HTR-8/SVneo (cell line): ENCODE measurements at places on chromosomes 6 and 20.

DNA sequence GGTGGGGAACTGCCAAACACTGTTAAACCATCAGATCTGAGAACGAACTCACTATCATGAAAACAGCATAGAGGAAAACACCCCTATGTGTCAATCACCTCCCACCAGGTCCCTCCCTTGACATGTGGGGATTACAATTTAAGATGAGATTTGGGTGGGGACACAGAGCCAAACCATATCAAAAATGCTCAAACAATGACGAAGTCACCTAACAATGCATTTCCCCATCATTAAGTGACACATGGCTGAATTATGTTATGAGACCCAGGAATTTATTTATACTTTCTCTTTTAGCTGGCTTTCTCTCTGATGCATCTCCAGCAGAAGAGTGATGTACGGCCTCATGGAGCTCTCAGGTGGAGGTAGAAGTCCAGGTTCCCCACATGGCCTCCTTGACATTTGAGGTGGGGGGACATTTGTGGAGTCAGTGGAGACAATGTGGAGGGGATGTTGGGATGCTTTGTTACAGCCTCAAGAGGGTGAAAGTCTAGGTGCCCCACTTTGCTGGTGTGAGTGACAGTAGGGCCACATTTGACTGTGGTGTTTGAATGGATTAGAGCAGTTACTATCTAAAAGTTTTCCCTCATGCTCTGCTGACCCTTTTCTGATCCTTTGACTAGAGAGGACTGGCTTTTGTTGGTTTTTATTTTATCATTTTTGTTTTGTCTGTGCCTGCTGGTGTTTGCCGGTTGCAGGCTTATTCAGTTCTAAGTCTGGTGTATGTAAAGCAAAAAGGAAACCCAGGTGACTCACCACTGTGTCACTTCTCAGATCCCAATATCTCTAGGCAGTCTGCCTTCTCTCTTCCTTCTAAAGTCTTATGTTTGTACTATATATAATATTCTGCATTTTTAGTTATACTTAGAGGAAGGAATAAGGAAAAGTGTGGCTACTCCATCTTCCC, 18.5 kb upstream of the DCBLD1 start:
- peak; percentile 40 for DNase-seq

DNA sequence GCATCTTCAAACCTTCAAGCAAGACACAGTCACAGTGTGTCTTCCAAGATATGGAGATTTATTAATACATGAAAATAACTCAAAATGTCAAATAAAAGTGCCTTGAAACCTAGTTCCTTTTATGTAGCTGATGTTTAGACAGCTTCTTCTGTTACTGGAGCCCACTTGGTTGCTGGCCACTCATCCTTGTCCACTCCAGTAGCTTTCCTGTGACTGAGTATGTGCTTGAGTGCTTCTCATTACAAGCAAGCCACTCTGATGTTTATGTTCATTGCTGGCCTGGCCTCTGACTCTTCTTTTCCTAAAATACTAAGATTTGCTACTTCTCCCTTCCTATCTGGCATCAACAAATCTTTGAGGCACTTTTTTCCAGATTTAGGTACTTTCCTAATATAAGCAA, 545.2 kb upstream of the MAN1A1 start:
- no peak for DNase-seq

GRCh38 chr6:49416195-49416594, 46.9 kb downstream of the MMUT start:
- DNase-seq: no peak

- DNase-seq: no peak
Measured at GRCh38 chr20:16020971-16021370, 552.3 kb downstream of the KIF16B start.

GRCh38 chr20:6702144-6702543, 65.3 kb upstream of the BMP2 start:
- DNase-seq: no peak

- DNase-seq: no peak
Measured at GRCh38 chr6:116217069-116217468, 36.8 kb downstream of the TSPYL4 start.

DNA sequence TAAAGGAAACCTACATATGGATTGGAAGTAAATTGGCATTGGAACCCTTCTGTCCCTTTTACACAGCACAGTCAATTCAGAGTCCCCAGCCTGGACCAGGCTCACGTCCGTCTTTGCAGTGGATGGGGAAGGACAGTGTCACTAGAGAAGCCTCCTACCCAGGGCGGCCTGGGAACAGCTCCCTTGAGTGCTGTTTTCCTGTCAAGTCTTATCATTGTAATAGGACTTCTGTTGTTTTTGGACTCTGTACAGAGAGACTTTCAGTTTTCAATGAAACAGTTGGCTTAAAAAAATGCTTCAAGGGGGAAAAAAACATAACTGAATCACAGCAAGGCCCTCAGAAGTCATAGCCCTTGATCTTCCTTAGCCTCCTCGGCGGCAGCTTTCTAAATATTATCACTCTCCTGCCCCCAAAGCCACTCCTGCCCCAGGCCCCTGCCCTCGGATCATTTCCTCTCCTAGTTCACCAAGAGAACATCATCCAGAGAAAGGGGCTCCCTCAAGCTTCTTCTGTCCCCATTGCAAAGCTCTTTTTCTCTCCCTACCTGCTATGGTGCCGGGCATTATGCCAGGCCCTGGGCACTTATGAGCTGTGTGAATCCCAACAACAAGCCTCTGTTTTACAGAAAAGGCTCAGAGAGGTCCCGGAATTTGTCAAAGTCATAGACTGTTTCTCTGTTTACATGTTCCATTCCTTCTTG, 37.8 kb upstream of the CNKSR3 start:
- no peak for DNase-seq

- no peak for DNase-seq
Measured at GRCh38 chr6:38716825-38717224, 1.7 kb downstream of the DNAH8 start.

DNA sequence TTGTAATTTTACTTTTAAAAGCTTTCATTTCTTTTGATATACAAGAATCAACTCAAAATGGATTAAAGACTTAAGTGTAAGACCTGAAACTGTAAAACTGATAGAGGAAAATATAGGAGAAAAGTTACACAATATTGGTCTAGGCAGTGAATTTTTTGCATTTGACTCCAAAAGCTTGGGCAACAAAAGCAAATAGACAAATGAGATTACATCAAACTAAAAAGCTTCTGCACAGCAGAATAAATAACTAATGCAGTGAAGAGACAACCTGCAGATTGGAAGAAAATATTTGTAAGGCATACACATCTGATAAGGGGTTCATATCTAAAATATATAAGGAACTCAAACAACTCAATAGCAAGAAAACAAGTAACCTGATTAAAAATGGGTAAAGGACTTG, 3.0 kb downstream of the GABRR1 start:
- no peak for DNase-seq

- peak; percentile 97 for DNase-seq
Measured at GRCh38 chr20:50844430-50845100, 49.7 kb downstream of the BCAS4 start.

GRCh38 chr6:89459501-89459900, 26.5 kb downstream of the ANKRD6 start:
- DNase-seq: no peak

GRCh38 chr6:37517411-37517812, 17.7 kb upstream of the CCDC167 start:
- DNase-seq: no peak

DNA sequence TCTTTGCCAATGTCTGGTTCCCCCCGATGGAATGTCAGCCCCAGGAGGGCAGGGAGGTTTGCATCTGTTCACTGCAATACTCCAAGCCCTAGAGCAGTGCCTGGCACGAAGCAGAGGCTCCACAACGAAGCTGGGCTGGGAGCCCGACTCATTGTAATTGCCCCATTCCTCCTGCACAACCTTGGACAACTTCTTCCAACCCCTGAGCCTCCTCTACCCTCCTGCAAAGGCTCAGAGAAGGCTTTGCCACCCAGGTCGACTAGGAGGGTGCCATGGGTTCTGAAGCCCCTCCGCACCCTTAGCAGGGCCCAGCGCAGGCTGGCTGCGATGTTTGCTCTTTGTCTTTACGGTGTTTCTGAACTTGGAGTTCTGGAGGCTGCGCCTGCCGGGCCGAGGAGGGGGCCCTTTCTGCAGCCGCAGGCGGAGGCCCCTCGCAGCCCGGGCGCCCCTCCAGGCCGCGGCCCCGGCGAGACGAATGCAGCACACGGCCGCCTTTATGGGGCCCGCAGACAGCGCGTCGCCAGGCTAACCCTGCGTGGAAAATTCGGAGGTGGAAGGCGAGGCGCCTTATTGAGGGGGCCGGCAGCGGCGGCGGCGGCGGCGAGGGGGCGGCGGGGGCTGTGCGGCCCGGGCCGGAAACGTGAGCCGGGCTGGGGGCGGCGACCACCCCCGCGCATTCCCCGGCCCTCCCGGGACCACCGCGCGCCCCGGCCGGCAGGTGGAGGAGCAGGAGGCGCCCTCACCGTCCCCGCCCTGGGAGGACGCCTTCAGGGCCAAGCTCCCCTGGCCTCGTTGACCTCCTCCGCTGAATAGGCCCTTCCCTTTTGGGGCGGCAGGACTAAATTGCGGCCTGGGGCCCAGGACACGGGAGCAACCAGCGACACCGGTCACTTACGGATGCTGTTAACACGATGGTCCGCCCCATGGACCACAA, 27.0 kb downstream of the SNAI1 start:
- no peak for DNase-seq

- peak; percentile 18 for DNase-seq
Measured at GRCh38 chr6:132464538-132465256, 48.2 kb downstream of the STX7 start.

- no peak for DNase-seq
Measured at GRCh38 chr6:6583836-6584235, 4.7 kb upstream of the LY86 start.

- no peak for DNase-seq
Measured at GRCh38 chr20:57192311-57192710, 74.1 kb downstream of the BMP7 start.

DNA sequence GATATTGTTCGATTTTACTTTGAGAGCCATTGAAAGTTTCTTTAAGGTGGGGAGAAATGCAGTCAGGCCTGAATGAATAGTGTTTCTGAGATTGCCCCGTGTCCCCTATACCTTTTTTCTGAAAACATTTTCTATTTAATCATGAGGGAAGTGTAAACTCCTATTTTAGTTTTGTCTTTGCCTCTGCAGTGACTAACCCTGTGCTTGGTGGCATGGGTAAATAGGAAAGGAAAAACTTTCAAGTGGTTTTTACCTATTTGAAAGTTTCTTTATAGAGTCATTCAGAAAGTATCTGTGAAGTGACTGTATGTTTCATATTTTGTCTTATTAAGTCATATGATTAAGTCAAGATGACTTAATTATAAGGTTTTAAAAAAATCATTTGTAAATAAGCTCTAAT, 14.5 kb downstream of the SNRNP48 start:
- no peak for DNase-seq

GRCh38 chr20:3987296-3987695, 28.1 kb downstream of the RNF24 start:
- no peak for DNase-seq

DNA sequence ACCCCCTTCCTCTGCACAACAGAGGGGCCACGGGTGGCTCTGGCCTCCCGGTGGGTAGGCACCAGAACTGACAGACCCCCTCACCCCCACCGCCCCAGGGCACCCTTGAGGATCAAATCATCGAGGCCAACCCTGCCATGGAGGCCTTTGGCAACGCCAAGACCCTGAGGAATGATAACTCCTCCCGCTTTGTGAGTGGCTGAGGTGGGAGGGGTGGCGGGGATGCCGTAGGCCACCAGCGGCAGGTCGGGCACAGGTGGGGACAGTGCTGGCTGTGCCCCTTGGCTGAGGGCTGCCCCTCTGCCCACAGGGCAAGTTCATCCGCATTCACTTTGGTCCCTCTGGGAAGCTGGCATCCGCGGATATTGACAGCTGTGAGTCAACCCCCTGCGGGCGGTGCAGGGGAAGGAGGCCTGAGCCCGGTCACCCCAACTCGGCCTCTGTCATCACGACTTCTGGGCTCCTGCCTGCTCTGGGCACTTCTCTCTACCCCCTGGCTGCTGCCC, 29.1 kb downstream of the MYH7B start:
- DNase-seq: no peak
